ENCODE measurements at places on chromosomes 5 and 9.

GRCh38 chr9:82584349-82584863 is 478.5 kb downstream of the RASEF start:
- DNase-seq: no peak

DNA sequence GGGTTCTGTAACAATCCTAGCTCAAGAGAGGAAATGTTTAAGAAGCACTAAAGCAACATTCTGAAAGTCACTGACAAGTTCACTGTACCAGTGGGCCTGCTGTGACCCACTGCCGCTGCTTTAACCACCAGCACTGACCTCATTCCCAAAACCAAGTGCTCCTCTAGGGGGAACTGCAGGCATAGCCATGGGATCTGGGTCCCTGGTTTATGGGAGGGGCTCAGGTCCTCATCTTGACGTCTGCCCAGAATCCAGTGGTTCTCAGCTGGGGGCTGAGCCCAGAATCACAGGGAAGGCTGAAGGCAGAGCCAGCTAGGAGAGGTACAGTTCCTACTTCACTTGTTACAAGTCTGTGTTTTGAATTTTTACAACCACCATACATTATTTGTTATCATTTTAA is 36.1 kb upstream of the SLC2A8 start:
- DNase-seq: no peak

- DNase-seq: no peak
Measured at GRCh38 chr5:67612961-67613360, 416.4 kb upstream of the CD180 start.

DNA sequence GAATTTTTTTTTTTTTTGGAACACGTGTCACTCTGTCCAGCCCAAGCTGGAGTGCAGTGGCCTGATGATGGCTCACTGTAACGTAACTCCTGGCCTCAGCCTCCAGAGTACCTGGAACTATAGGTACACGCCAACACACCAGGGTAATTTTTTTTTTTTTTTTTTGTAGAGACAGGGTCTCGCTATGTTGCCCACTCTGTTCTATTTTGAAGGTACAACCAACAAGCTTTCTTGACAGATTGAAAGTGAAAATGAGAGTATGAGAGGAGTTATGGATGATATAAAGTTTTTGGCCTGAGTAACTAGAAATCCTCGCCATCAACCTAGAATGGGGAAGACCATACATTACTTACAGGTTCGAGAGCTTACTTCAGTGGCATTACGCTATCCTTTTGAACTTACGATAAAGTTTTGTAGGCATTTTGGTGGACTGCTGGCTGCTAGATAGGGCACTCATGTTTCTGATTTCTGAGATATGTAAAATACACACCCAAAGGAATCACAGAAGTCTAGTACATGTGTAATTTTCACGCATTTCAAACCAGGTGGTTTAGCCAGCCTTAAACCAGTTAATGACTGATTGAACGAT is 806 bp upstream of the CDC42SE2 start:
- peak; percentile 52 for DNase-seq

GRCh38 chr9:98897745-98898144 is 46.0 kb upstream of the COL15A1 start:
- no peak for DNase-seq

GRCh38 chr9:32550150-32550561 is 2.0 kb upstream of the SMIM27 start:
- DNase-seq: peak; percentile 57

Data from RKO (cell line).